ENCODE measurements at places on chromosomes 7 and 10. TPM values are rescaled to one million over a fixed set of nuclear protein-coding genes. Genes with fewer than 3 reads are reported as not detected.

FAM3C gene
- 119 TPM for polyA plus RNA-seq

PKD2L1 gene
- 0.18 TPM for polyA plus RNA-seq

CAV1 gene
- polyA plus RNA-seq, result 32.1 TPM

- no peak for DNase-seq
These were observed 25.2 kb downstream of the DIP2C start for GRCh38 chr10:664301-664700.

- no peak for DNase-seq
These were observed 102.5 kb upstream of the APBB1IP start for GRCh38 chr10:26335574-26336093.

DNA sequence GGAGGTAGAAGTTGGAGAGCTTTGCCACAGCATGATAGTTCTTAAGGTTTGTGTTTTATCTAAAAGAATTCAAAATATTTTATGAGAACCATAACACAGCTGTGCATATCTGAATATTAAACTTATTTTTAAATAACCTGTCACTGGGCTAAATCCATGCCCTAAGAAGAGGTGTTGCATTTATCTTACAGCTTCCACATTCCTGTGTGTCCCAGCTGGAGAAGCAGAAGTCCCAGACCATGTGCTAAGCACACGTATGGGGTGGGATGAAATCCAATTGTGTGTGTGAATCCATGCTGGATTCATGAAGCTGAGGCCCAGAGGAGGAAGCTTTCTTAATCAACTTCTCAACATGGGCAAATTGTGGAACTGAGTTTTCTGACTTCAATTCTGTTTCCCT lies 121.5 kb downstream of the PKD1L1 start:
- no peak for DNase-seq

GRCh38 chr7:20745702-20746101 lies 41.0 kb downstream of the SP8 start:
- DNase-seq, result no peak

GRCh38 chr10:51878695-51879094 lies 179.3 kb upstream of the CSTF2T start:
- no peak for DNase-seq

- no peak for DNase-seq
These were observed 11.9 kb downstream of the NPTX2 start for GRCh38 chr7:98629001-98629431.

DNA sequence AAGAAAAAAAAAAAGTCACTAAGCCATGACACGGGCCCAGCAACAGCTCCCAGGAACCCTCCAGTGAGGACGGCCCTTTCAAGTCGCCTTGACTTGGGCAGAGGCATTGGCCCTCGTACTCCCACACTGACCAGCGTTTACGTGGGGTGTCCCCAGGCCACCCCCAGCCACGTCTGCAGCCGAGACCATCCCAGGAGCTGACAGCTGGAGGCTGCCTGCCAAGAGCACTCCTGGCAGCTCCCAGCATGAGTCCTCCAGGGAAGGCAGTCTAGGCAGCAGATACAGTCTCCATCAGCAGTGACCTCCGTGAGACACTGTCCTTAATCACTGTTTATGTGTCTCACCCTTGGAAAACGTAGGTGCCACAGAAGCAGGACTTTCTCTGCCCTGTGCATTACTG lies 86.5 kb downstream of the PROSER2 start:
- no peak for DNase-seq
